ENCODE measurements at places on chromosomes 2 and 18.

- no peak for DNase-seq
These were observed 47.6 kb downstream of the TNS1 start for GRCh38 chr2:217954971-217955740.

DNA sequence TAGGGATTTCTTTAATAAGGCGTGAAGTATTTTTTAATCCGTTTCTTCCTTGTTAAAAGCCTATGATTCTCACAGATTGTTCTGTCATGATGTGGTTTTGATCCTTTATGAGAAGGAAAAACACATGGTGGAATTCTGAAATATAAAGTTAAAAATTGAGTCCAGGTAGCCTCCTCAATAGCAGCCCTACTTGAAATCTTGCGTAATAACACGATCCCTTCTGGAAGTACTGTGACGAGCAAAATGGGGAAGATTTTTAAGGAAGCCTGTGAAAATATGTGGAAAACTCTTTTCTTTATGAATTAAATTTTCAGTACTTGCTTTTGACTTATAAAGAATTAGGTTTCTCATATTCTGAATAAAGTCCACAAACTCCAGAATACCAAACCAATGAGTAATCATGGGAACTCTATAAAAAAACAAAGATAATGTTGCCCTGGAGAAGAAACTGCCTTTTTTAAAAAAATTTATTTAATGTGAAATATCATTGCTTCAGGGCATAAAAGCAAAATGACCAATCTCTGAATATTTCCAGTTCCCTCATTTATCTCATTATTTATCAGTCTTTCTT lies 476.4 kb upstream of the ZEB2 start:
- DNase-seq = peak; percentile 79

- no peak for DNase-seq
These were observed 126.3 kb downstream of the SCG2 start for GRCh38 chr2:223475901-223476300.

DNA sequence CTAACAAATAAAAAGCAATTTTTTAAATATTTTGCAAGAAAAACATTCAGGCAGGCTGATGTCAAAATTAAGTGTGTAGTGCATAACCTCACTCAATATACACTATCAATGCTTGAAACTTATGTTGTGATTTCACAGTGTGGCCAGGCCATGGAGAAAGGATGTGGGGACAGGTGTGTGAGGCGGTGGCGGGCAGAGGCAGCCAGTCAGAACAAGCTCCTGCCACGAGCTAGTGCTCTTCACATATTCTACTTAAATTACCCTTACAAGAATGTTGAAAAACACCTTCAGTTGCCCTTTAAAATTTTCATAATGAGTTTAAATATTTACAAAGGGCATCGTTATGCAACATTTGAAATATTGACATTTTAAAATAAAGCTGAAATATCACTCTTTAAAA lies 43.2 kb downstream of the CYB5A start:
- no peak for DNase-seq
